AG09309 (cell line): ENCODE measurements at places on chromosomes 3 and 15.

DNA sequence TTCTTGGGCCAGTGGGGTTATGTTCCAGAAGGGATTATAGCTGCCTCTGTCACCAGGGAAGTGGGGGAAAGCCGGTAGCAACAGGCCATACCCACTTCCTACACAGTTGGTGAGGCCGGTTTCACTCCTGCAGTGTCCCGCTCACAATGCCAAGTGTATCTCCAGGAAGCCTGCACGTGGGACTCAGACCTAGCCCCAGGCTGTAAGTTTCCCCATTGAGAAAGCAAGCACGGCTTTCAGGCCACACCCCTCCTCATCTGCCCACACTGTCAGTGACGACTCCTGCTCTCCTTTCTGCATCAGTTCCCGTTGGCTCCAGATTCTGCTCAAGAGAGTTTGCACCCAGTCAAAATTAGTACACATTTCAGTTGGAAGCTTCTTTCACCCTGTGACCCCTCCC lies 51.6 kb upstream of the CPOX start:
- DNase-seq, result no peak

GRCh38 chr15:31487811-31488436 lies 161.3 kb downstream of the KLF13 start:
- peak; percentile 16 for DNase-seq

GRCh38 chr3:178754852-178755510 lies 218.7 kb downstream of the KCNMB2 start:
- no peak for DNase-seq

DNA sequence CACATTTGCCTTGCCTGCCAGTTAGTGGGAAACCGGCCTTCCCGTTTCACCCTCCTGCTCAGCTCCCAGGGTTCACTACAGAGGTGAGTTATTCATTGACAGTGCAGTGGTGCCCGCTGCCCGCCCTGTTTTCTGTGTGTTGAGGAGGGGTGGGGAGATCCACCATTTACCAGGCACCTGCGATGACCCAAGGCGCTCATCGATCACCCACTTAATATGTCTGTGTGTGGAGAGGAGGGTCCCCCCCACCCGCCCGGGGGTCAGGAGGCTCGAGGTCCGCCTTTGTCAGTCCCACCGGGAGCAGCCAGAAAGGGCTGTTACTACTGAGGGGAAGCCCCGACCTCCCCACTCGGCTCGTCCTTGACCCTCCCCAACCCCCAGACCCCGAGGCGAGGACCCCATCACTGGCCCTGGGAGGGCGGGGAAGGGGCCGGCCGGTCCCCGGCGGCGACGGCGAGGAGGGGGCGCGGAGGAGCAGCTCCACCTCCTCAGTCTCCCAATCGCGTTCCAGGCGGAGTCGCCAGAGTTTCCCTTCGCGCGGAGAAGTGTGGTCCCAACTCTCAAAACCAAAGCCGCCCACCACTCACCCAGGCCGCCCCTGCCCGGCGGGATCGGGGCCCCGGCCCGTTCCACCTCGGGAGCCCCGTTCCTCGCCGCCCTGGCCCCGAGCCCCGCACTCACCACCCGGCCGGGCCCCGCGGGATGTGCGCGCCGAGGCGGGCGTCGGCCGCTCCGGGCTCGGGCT lies 1.1 kb downstream of the PLXNB1 start:
- DNase-seq, result no peak

GRCh38 chr3:172586436-172586835 lies 63.2 kb upstream of the TNFSF10 start:
- no peak for DNase-seq

DNA sequence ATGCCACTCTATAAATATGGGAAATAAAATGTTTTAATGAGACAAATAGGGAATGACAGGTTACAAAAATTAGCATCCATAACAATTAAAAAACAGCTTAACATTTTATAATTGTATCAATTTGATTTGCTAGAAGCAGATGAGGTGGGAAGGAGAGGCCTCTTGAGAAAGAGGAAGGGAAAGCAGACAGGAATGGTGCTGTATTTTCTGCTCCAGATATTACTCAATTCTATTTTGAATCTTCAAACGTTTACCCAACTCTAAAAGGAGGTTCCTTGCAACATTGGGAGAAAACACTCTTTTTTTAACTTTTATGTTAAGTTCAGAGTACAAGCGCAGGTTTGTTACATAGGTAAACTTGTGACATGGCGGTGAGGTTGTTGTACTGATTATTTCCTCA lies 44.9 kb upstream of the ALDH1A3 start:
- no peak for DNase-seq

- DNase-seq, result no peak
Observed at GRCh38 chr3:68819361-68819760, 113.0 kb downstream of the TAFA4 start.

- no peak for DNase-seq
Observed at GRCh38 chr3:33439546-33440327, 468 bp downstream of the UBP1 start.

GRCh38 chr15:100998630-100999029 lies 79.5 kb downstream of the LRRK1 start:
- no peak for DNase-seq

GRCh38 chr3:31878231-31878838 lies 102.7 kb downstream of the OSBPL10 start:
- DNase-seq, result peak; percentile 32

DNA sequence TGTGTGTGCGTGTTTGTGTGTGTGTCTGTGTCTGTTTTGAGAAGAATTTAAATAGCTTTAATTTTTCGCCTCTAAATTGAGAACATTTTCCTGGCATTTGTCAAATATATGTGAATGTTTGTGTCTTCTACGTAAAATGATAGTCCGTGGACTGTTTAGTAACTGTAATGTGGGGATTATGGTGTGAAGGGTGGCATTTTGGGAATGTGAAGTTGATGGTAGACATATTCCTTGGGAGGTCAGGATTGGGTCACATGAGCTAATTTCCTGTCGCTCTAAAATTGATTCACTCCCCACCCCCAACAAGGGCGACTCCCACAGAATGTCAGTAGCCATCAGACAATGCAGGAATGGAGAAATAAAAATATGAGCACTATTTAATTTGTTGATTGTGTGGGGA lies 107.3 kb downstream of the ITPR1 start:
- no peak for DNase-seq

DNA sequence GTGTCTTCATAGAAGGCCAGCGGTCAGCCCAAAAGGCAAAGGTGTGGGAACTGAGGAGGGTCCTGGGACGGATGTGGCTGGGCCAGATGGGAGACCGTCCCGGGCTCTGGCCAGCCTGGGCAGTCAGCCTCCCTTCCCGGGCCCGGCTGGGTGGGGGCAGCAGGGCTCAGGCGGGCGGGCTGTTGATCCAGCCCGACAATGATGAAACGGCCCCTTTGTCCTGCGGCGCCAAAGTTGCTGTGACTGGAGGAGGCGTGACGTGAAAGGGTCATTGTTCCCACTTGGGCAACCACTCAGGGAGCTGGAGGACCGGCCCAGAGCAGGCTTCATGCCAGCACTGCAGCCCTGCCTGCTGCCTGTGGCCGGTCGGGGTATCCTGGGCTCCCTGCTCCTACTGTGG lies 16.5 kb downstream of the DUSP7 start:
- no peak for DNase-seq

- DNase-seq, result no peak
Observed at GRCh38 chr15:98286831-98287230, 326.3 kb downstream of the ARRDC4 start.

DNA sequence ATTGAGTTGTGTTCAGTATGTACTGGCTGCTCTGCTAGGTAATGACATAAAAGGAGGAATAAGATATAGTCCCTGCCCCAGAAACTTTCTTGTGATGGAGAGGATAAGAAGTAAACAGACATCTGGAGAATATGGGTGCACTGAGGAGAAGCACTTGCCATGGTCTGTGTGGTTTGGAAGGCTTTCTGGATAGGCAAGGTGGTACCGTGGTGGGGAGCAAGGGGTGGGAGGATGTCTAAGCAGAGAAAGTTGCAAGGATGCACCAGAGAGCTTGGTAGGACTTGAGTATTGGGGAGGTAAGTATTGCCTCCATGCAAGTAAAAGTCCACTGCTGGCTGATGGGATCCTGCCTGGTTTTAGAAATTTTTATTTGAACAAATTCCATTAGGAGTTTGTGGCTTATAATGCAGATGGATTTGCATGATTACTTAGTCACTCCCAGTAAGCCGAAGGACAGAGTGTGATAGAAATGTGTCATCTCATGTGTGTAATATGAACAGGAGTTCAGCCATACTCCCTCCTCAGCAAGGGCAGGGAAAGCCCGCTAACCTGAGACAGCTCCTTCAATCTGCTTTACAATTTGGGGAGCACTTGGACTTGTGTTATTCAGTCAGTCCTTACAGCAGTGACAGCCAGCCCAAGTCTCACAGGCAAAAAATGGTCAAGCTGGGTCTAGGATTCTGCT lies 53.6 kb downstream of the CLSTN2 start:
- no peak for DNase-seq

- DNase-seq, result no peak
Observed at GRCh38 chr15:58492661-58493397, 61.0 kb downstream of the LIPC start.

- peak; percentile 57 for DNase-seq
Observed at GRCh38 chr3:45367453-45367871, 20.9 kb upstream of the LARS2 start.

GRCh38 chr15:65204931-65205660 lies 6.2 kb downstream of the CILP start:
- DNase-seq, result no peak

GRCh38 chr3:133882986-133883586 lies 12.6 kb downstream of the RAB6B start:
- DNase-seq, result no peak

- no peak for DNase-seq
Observed at GRCh38 chr3:149199474-149199873, 22.2 kb downstream of the CP start.

DNA sequence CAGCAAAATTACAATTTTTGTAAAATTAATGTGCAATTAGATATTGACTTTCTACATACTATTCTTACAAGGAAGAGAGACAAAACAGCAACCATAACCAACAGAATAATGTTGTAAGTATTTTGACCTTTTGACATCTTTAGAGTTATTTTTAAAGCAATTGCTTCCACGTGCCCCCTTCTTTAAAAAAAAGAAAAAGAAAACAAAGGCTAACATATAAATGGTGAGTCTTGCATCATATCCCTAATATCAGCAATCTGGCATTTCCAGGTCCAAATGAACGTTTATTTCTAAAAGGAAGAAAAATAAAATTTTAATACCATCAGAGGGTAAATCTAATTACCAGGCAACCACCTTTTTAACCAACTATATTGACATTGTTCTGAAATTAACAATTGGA lies 19.3 kb upstream of the STRIT1 start:
- DNase-seq, result peak; percentile 24

- DNase-seq, result no peak
Observed at GRCh38 chr3:2354702-2355101, 256.0 kb downstream of the CNTN4 start.

DNA sequence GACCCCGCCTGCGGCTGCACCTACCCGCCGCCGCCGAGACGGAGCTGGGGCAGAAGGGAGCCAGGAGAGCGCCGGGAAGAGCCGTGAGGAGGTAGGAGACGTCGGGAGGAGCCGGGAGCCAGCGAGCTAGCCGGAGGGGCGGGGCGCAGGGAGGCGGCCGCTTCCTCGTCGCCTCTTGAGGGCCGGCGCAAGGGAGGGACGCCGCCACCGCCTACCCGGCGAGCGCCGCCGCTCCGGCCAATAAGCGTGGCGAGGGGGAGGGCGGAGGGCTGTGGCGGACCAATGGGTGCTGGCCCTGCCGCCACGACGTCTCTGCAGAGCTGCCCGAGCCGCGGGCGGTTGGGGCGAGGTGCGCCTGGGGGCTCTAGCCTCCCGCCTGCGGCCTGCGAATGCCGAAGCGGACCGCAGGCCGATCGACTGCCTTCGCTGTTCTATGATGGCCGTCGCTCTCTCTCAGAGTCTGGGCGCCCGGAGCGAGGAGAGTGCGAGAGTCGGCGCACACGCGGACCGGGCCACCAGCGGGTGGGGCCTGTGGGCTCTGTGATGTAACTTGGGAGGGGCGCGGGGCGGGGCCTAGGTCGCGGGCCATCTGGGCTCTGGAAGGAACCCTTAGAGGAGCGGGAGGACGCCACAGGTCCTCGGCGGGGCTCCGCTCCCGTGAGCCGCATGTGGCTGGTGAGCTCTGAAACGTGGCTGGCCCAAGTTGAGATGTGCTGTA lies 72.7 kb upstream of the MAP4 start:
- DNase-seq, result peak; percentile 82

- DNase-seq, result no peak
Observed at GRCh38 chr15:71730277-71731144, 79.8 kb upstream of the NR2E3 start.

DNA sequence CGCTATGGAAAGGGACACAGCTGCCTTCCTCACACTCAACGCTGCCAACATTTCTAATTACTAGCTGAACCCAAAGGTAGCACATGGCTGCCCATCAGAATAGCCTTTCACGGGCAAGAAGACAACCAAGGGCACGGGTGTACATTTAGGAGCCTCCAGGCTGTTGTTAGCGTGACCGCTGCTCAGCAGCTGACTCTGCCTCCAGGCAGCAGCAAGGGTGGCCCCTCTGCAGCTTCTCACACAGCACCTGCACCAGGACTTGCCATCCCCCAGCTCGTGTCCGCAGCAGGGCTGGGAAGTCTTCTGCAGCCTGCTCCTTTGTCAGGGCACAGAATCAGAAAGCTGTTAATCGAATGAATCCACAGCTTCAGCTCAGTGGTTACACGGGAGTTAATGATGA lies 146.8 kb downstream of the ADAMTS17 start:
- DNase-seq, result no peak

DNA sequence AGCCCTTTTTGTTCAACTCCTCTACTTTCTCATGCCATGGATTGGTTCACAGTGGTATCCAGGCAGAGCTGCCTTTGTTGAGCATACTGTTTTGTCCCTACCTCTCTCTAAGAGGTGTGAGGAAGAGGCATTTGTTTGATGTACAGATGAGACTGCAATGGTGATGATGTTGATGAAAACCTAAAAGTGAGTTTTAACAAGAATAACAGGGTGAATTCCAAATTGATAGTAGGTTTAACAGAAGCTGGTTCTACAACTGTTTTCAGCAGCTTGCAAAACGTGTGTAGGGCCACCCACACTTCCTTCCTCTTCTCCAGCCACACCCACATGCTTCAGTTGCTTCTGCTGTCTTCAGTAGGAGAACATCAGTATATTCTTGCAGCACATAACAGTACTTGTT lies 10.2 kb downstream of the SNRK start:
- DNase-seq, result no peak
